T-helper 9 cell (primary cell): ENCODE measurements at places on chromosomes 3 and 15.

- no peak for DNase-seq
Observed at GRCh38 chr3:178494386-178494785, 41.9 kb upstream of the KCNMB2 start.

DNA sequence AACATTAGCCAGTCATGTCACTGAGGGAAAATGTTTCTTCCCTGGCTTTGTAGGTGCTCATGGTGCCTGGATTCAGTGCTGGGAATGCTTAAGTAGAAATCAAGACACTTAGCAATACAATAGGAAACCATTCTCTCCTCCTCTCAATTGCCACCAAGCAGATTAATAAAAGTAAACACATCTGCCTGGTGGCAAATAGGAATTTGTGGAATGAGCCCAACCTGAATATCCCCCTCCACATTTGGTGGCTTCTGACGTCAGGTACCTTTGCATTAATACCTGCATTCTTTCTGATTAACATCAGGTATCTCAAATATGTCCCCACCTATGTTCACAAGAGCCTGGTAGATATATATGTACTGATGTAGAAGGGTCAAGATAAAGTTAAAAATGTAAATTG, 42.7 kb downstream of the PPP2R3A start:
- DNase-seq: no peak

- DNase-seq: no peak
Observed at GRCh38 chr3:131216801-131217200, 164.8 kb upstream of the NUDT16 start.

- DNase-seq: no peak
Observed at GRCh38 chr3:165202995-165203394, 6.8 kb upstream of the SLITRK3 start.

- no peak for DNase-seq
Observed at GRCh38 chr3:15404767-15405166, 22.6 kb downstream of the METTL6 start.

- DNase-seq: no peak
Observed at GRCh38 chr3:144556392-144556791, 584.8 kb downstream of the DIPK2A start.

GRCh38 chr15:90337256-90337655, 14.8 kb upstream of the ZNF774 start:
- no peak for DNase-seq

- DNase-seq: no peak
Observed at GRCh38 chr15:77866186-77866585, 211.3 kb downstream of the TBC1D2B start.

GRCh38 chr15:87045746-87046145, 966.1 kb downstream of the AGBL1 start:
- no peak for DNase-seq

DNA sequence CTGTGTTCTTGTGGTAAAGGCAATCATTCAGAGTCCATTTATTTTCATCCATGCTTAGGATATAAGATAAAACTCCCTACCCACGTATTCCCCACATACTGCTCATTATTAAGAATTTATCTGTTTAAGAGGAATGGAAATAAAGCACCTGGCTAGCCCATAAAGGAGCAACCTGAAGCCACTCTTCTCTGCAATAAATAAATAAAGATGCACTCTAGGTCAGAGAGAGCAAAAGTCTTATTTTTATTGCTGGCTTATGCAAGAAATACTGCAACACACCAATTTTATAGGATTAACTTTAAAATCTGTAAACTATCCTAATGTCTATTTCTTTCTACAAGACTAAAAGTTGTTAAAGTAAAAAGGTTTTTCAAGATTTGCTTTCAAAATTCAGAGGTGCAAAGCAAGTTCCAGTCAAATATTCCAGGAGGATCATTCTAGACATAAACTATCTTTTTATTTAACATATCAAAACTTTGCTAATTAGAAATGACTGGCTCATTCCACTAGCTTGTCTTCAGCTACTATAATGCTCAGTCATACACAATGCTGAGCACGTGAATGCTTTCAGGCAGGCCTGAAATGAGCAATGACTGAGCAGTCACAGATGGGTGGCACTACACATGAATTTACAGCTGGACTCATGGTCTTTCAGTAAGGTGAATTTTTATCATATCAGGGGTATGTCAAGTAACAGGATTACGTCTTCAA, 7.1 kb downstream of the TJP1 start:
- no peak for DNase-seq

DNA sequence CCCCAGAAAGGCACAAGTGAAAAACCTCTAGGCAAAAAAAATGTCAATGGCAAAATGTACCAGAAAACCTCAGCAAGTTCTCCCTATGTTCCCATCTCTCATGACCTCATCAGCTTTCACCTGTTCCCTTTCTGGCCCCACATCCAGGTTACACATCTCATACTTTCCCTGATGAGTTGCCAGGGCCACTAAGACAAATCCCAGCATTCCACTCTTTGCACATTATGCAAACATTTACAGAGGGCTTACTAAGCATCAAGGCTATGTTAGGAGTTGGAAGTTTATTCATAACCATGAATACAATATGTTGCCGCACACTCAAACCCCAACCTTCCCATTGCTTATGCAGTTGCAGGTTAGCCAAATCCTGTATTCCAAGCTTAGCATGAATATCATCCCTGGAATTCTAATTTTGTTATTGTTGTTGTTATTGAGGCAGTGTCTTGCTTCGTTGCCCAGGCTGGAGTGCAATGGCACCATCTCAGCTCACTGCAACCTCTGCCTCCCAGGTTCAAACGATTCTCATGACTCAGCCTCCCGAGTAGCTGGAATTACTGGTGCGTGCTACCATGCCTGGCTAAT, 129.3 kb upstream of the UBE2E2 start:
- DNase-seq: no peak

GRCh38 chr3:163919154-163919553, 1159.1 kb downstream of the SI start:
- DNase-seq: no peak

- no peak for DNase-seq
Observed at GRCh38 chr3:172608575-172608974, 85.3 kb upstream of the TNFSF10 start.

- no peak for DNase-seq
Observed at GRCh38 chr15:73696641-73697001, 12.4 kb downstream of the CD276 start.

- no peak for DNase-seq
Observed at GRCh38 chr15:99174567-99175395, 69.9 kb downstream of the SYNM start.

GRCh38 chr15:45333550-45333949, 44.8 kb downstream of the GATM start:
- DNase-seq: no peak

DNA sequence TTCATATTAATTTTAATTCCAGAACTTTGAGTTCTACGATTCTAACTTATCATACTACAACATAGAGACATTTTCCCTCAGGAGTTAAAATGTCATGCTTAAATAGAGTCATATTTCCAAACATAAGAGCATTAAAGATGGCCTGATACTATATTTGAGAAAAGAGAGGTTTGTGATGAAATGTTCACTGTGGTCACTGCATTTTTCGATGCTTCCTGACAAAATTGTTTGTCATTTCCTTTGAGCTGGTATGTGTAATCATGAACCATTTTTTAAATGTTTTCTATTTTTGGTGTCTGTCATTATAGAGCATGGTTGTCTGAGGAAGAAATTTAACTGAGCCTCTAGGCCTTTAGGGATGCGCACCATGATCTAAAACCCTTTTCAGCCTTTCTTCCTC, 721.4 kb upstream of the NR2F2 start:
- DNase-seq: no peak

GRCh38 chr15:51398626-51399025, 57.2 kb downstream of the GLDN start:
- no peak for DNase-seq

GRCh38 chr3:33911525-33912322, 113.3 kb downstream of the PDCD6IP start:
- no peak for DNase-seq

DNA sequence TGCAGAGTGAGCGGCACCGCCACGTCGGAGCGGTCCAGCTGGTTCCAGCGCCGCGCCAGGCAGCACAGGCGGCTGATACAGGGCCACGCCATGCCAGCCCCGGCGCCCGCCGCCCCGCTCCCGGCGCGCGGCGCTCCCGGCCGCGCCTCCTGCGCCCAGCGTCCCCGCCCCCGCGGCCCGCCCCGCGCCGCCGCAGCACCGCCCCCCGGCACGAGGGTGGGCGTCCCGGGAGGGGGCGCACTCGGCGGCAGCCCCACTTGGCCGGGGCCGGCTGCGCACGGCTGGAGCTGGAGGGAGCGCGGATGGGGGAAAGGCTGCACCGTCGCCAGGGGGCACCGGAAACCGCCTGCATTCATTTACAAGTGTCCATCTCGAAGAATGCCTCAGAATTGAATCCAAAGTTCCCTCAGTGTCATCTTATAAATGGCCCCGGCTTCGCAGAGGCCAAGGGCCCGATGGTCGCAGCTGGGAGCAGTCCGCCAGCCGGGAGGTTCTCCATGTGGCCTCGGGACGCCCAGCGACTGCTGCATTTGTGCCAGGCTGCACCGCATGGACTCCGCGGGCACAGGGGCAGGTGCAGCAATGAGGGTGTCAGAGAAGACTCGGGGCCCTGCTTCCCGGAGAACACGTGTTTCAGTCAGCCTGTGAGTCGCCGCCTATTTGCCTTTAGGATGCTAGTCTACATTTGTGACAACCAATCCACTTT, at the start of gene MAP6D1:
TSS of gene MAP6D1 (minus strand) at position 122 of the 706 bp plus-strand sequence. CDS start at position 92, 30 bp downstream.
- DNase-seq: no peak

- DNase-seq: no peak
Observed at GRCh38 chr15:87792250-87793040, 464.1 kb downstream of the NTRK3 start.

GRCh38 chr15:32959077-32959476, 235.4 kb downstream of the FMN1 start:
- no peak for DNase-seq

- DNase-seq: no peak
Observed at GRCh38 chr3:144957398-144958101, 985.9 kb downstream of the DIPK2A start.

DNA sequence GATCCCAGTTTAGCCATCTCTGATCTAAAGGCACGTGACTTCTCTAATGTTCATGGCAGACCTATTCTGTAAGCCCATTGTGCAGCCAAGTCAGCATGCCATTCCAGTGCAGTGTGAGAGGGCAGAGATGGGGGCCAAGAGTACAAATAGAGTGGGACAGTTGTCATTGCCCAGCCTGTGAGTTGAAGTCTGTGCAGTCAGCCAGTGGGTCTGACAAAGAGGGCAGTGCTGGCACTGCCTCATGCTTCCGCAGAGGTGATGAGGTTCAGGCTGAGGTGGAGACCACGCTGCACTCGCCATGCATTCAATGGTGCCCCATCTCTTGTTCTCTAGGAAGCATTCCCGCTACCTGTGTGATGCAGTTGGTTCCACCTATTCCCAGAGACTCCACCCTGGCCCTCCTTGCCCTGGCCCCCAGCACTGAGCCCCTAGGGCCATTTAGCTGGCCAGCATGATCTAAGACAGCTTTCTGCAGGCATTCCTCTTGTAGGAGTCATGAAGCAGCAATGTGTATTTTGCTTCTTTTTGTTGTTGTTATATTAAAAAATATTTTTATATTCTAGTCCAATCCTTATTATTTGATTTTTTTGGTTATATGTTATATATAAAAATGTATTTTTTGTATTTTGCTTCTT, 3.7 kb downstream of the MRAS start:
- DNase-seq: no peak

- no peak for DNase-seq
Observed at GRCh38 chr3:194987571-194988494, 283.1 kb downstream of the XXYLT1 start.

DNA sequence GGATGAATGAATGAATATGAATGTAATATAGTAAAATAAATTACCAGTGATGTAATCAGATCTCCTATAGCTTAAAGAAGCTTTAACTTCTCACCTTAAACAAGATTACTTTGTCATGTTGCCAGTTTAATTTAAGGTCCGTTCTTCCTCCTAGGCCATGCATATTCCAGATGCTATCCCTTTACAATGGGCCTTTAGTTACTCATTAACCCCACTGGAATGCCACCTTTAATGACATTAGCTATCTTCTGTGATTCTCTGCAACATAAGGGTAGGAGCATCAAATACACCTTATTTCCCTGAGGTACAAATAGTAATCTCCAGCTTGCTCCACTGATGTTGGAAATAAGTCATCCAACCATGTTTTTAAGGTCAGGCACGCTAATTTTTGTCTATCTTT, 63.0 kb upstream of the TIMP4 start:
- no peak for DNase-seq

DNA sequence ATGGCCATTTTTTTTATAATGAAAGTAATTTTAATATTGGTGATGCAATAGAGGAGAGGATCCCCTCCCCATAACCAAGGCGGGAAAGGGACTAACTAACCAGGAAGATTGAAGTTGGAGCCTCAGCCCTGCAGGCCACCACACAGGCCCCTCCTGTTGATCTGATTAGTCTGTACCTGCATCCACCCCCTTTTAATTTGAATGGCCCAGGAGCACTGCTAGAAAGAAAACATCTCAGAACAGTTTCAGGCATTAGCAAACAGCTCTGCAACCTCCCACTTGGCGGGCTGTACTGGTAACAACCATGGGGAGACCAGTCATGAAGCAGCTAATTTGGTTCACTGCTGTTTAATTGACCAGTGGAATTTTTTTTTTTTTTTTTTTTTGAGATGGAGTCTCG, 10.3 kb downstream of the CAV3 start:
- no peak for DNase-seq

DNA sequence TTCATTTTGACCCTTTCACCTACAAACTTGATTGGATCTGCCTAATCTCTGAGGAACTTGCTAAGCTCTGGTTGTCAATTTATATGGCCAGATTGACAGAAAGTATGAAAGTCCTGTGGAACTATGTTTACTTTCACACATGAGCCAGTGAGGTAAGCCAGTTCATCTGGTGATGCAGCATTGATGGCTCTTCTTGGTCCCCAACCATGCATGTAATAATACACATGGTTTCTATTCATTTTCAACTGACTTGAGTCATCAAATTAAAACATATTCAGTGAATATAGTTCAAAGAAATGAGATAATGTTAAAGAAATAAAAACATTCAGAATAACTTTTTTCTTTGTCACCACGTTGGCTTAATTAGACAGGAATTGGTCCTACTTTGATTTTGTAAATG, 336.1 kb upstream of the THBS1 start:
- no peak for DNase-seq

- no peak for DNase-seq
Observed at GRCh38 chr3:45198264-45199260, 27.5 kb downstream of the TMEM158 start.

- DNase-seq: no peak
Observed at GRCh38 chr3:127851899-127852298, 29.6 kb upstream of the MGLL start.

GRCh38 chr15:93520206-93520605, 431.2 kb upstream of the RGMA start:
- no peak for DNase-seq

DNA sequence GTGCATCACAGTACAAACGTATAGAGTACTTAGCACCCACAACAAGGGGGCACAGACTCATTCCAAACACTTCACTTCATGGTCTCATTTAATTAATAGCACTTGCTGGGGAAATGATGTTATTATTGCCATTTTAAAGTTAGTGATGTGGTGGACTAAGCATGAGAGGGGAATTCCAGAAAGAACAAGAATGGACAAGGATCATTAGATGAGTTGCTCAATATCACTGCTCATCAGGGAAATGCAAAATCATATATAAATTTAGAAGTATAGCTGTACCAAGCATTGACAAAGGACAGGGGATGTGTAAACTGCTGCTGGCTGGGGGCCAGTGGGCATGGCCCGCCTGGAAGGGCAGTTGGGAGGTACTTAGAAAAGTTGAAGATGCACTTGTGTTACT, 14.6 kb downstream of the PRR20G start:
- DNase-seq: no peak

- no peak for DNase-seq
Observed at GRCh38 chr3:33141006-33141405, 27.2 kb downstream of the CRTAP start.

- no peak for DNase-seq
Observed at GRCh38 chr3:51692980-51693395, 13.9 kb upstream of the GRM2 start.
